ENCODE measurements at places on chromosomes 6 and 20.
A peak's percentile ranks its signal among the peaks of the same experiment; 100 is the strongest.

GRCh38 chr20:13430346-13431002 is 208.3 kb downstream of the TASP1 start:
- DNase-seq = peak; percentile 82

- DNase-seq = peak; percentile 33
Measured at GRCh38 chr6:70811788-70812187, 144.1 kb downstream of the SMAP1 start.

GRCh38 chr20:33843050-33843449 is 31.9 kb downstream of the CHMP4B start:
- DNase-seq = no peak

- no peak for DNase-seq
Measured at GRCh38 chr20:42531508-42531961, 658.2 kb downstream of the PTPRT start.

DNA sequence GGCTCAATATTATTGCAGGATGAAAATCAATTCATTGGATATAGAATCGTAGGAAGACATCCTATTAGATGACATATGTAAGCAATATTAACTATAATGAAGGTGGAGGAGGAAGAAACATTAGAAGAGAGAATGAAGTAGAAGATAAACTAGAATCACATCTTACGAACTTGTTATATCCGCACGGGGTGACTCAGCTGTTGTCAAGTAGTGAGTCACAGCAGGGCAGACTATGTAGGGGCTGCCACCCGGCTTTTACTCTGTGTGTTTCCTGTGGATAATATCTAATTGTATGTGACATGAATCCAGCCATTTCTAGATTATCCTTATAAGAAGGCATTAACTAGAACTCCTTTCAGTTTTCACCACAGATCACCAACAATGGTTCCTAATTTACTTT is 520.2 kb downstream of the DOK5 start:
- DNase-seq = peak; percentile 12

- no peak for DNase-seq
Measured at GRCh38 chr6:36692220-36692619, 5.4 kb upstream of the RAB44 start.

- no peak for DNase-seq
Measured at GRCh38 chr20:45555198-45555597, 8.0 kb upstream of the EPPIN start.

DNA sequence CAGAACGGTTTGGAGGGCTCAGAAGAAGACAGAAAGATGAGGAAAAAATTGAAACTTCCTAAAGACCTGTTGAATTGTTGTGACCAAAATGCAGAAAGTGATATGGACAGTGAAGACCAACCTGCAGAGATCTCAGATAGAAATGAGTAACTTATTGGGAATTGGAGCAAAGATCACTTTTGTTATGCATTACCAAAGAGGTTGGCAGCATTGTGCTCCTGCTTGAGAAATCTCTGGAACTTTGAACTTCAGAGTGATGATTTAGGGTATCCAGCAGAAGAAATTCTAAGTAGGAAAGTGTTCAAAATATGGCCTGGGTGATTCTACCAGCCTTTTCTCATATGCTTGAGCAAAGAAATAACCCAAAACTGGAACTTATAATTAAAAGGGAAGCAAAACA is 136.0 kb downstream of the GJA1 start:
- DNase-seq = no peak

DNA sequence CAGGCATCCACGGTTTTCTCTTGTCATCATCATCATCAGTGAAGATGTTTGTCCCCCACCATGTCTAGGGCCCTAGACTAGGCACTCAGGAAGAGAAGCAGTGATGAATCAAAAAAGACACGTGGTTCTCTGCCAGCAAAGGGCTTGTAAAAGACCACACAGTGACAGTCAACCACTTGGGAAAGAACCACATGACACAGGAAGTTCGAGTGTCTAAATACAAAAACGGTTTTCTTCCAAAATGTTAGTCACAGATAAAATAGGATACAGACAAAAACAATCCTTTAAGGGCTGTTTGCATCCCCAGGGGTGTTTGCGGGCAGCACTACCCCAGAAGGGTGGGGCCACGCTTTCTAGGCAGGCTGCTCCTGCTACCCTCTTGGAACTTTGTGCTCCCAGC is 356.8 kb upstream of the AGPAT4 start:
- DNase-seq = no peak

DNA sequence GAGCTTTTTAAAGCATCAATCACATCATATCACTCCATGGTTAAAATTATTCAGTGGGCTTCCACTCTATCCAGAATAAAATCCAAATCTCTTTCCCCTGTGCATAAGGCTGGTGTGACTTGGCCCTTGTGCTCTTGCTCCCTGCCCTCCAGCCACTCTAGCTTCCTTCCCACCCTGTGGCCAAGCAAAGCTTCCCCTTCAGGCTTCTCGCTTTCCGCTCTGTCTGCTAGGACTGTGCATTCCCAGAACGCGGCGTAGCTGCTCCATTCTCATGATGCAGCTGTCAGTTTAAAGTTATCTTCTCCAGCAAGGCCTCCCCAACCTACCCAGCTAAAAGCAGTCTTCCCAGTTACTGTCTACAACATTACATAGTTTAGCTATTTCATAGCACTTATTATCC is 19.4 kb upstream of the KCNK16 start:
- DNase-seq = no peak

Data from astrocyte (in vitro differentiated cells and primary cell).